Activated naive CD8-positive, alpha-beta T cell treated with anti-CD3 and anti-CD28 coated beads, Interleukin-2, amount 50 U/mL, for 24 hours (primary cell): ENCODE measurements at places on chromosomes 16 and 17.
A peak's percentile ranks its signal among the peaks of the same experiment; 100 is the strongest.

DNA sequence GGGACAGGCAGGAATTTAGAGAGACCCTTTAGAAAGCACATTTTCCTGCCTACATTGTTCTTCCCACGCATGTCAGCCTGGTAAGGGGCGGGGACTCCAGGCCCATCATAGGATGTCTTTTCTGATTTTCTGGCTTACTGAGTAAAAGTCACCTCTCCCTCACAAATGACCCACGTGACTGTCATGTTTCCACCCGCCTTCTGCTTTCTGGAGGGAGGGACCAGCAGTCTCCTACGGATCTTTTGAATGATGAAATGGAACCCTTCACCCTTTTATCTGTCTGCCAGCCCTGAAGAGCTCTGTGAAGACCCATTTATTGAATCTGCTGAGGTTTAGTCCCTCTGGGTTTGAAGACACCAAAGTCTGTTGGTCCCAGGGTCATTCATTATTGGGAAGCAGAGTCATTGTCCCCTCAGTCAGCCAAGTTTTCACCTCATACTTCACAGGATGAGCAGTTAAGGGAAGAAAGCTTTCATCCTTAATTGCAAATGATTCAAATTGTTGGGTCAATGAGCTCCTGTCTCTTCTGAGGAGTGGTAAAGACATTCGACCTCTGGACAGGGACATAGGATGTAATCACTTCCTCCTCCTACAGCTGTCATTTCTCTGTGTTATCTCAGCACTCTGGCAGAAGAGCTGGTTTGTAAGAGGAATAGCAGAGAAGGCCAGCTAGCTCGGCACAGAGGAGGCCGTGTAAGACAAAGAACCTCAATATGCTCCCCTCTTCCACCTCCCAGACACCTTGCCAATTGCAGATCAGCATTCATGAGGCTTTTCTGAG is 446.1 kb downstream of the HS3ST3B1 start:
- peaks cover 4% of the 10 kb centered on the region for H3K27me3 ChIP-seq
- no peak overlapping the region for H3K4me3 ChIP-seq
- H3K27ac ChIP-seq, result no peak overlapping the region

DNA sequence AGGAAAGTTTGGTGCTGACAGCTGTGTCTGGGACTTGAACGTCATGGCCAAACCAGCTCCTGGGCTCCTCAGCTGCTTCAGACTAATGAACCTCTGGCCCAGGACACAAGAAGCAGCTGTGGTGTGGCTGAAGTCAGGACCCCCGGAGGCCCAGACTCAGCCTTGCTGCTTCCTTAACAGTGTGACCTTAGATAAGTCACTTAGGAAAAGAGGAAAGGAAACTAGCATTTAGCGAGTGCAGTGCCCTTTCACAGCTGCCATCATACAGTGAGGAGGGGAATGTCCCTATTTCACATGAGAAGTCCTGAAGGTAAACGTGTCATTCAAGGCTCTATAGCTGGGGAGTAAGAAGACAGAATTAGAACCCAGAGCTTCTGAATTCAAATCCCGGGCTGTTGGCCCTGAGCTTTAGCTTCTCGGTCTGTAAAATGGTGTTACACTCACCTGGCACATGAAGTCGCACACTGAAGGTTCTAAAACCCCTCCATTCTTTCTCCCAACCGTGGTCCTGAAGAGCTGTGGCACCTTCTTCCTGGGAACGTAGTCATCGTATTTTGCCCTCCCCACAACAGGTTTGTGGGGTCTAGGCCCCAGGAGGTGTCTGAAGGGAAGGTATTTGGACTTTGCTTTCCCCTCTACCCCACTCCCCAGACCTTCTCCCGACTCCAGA is 910 bp upstream of the RAMP2 start:
- peaks cover 9% of the 10 kb centered on the region for H3K4me1 ChIP-seq
- H3K27me3 ChIP-seq, result peaks cover 50% of the 10 kb centered on the region
- H3K36me3 ChIP-seq, result no peaks in the 10 kb centered on the region
- H3K4me3 ChIP-seq, result no peak overlapping the region

DNA sequence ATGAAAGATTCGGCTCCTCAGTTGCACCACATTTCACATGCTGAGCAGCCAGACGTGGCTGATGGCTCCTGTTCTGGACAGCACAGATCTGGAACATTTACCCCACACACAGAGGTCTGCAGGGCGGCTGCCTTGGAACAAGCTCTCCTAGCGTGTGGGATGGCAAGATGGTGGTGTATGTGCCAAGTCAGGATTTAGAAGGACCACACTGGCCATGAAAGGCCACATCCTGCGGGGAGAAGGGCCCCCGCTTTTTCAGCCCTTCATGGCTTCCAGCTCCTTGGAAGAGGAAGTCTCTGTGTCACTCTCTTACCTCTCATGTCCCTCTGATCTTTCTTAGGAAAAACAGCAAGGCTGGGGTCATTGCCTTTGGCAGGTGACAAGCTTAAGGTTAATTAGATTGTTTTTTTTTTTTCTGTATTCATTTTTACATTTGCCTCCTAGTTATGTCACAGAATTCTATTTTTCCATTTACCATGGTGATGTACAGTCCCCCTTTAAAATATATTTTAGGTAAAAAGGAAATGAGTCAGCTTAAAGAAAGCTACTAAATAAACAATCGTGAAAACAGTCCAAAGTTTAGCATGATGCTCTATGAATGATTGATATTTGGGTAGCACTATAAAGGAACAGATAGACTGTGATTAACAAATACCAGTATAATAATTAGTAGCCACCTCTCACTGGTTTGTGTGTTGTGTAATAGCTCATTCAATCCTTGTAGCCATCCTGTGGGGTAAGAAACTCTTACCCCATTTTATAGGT is 396.6 kb downstream of the CPPED1 start:
- H3K4me3 ChIP-seq, result no peak overlapping the region
- peaks cover 5% of the 10 kb centered on the region for H3K36me3 ChIP-seq
- no peak overlapping the region for H3K27ac ChIP-seq
- no peaks in the 10 kb centered on the region for H3K4me1 ChIP-seq
- no peaks in the 10 kb centered on the region for H3K27me3 ChIP-seq

- no peak overlapping the region for H3K27ac ChIP-seq
- no peak for DNase-seq
- no peaks in the 10 kb centered on the region for H3K27me3 ChIP-seq
Observed at GRCh38 chr16:51579652-51580360, 428.7 kb upstream of the SALL1 start.

- H3K27ac ChIP-seq, result no peak overlapping the region
- no peak for DNase-seq
- H3K27me3 ChIP-seq, result no peaks in the 10 kb centered on the region
- no peaks in the 10 kb centered on the region for H3K36me3 ChIP-seq
Observed at GRCh38 chr16:17323171-17323570, 147.6 kb downstream of the XYLT1 start.

- no peak for DNase-seq
- no peaks in the 10 kb centered on the region for H3K36me3 ChIP-seq
- H3K27me3 ChIP-seq, result peaks cover 6% of the 10 kb centered on the region
- H3K4me1 ChIP-seq, result peaks cover 5% of the 10 kb centered on the region
- no peak overlapping the region for H3K4me3 ChIP-seq
Observed at GRCh38 chr17:65297916-65298315, 160.7 kb downstream of the RGS9 start.

- DNase-seq, result no peak
- no peaks in the 10 kb centered on the region for H3K36me3 ChIP-seq
- H3K4me1 ChIP-seq, result no peaks in the 10 kb centered on the region
- no peak overlapping the region for H3K27ac ChIP-seq
Observed at GRCh38 chr16:84207251-84207650, 16.3 kb downstream of the ADAD2 start.

DNA sequence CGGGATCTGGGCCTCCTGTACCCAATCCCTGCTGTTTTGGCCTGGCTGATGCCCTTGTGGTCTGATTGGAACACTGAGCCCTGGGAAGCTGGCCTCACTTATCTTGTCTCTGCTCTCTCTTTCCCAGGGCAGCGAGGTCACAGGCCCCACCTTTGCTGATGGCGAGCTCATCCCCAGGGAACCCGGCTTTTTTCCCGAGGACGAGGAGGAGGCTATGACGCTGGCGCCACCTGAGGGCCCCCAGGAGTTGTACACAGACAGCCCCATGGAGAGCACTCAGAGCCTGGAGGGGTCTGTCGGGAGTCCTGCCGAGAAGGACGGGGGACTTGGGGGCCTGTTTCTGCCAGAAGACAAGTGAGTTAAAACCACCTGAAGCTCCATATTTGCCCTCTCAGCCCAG is 126.0 kb downstream of the RAB11FIP4 start:
- peaks cover 18% of the 10 kb centered on the region for H3K4me1 ChIP-seq
- no peak overlapping the region for H3K4me3 ChIP-seq
- H3K27me3 ChIP-seq, result no peaks in the 10 kb centered on the region
- no peak for DNase-seq
- peaks cover 9% of the 10 kb centered on the region for H3K36me3 ChIP-seq

DNA sequence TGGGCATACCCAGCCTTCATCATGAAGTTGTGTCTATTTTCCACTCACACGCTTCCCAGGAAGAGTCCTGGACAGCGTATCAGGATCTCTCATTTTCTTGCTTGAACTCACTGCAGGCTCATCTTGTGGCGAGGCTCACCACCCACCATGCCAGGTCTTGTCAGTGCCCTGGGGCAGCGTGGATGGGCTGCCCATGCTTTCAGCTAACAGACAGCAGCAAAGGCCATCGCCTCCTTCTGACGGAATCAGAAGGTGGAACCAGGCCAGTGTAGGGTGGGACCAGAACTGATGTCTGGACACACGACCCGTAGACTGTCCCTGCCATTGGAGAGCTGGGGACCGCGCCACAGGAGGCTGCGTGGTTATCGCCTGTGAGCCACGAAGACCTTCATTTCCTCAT is 169.4 kb downstream of the FOXL1 start:
- H3K27me3 ChIP-seq, result peaks cover 8% of the 10 kb centered on the region
- no peak overlapping the region for H3K4me3 ChIP-seq
- no peak for DNase-seq
- H3K36me3 ChIP-seq, result no peaks in the 10 kb centered on the region
- no peak overlapping the region for H3K27ac ChIP-seq

GRCh38 chr16:28602529-28602928 is 5.7 kb upstream of the SULT1A2 start:
- H3K27ac ChIP-seq, result no peak overlapping the region
- no peaks in the 10 kb centered on the region for H3K4me1 ChIP-seq
- H3K4me3 ChIP-seq, result no peak overlapping the region
- no peak for DNase-seq
- H3K36me3 ChIP-seq, result no peaks in the 10 kb centered on the region
- H3K27me3 ChIP-seq, result no peaks in the 10 kb centered on the region

- H3K4me3 ChIP-seq, result peak overlapping the region; percentile 56
- H3K27me3 ChIP-seq, result no peaks in the 10 kb centered on the region
- H3K4me1 ChIP-seq, result peaks cover 55% of the 10 kb centered on the region
- DNase-seq, result no peak
Observed at GRCh38 chr16:85998868-85999729, 100.1 kb downstream of the IRF8 start.
